ENCODE measurements at places on chromosomes 5 and 9.
A peak's percentile ranks its signal among the peaks of the same experiment; 100 is the strongest.

- peak; percentile 46 for DNase-seq
These were observed 1.5 kb downstream of the ASS1 start for GRCh38 chr9:130446101-130446861.

- no peak for DNase-seq
These were observed 29.9 kb upstream of the TCF7 start for GRCh38 chr5:134084570-134084969.

GRCh38 chr5:137315109-137315508 lies 184.0 kb downstream of the SPOCK1 start:
- no peak for DNase-seq

- DNase-seq, result no peak
These were observed 242.1 kb downstream of the PAPPA start for GRCh38 chr9:116395699-116396037.

DNA sequence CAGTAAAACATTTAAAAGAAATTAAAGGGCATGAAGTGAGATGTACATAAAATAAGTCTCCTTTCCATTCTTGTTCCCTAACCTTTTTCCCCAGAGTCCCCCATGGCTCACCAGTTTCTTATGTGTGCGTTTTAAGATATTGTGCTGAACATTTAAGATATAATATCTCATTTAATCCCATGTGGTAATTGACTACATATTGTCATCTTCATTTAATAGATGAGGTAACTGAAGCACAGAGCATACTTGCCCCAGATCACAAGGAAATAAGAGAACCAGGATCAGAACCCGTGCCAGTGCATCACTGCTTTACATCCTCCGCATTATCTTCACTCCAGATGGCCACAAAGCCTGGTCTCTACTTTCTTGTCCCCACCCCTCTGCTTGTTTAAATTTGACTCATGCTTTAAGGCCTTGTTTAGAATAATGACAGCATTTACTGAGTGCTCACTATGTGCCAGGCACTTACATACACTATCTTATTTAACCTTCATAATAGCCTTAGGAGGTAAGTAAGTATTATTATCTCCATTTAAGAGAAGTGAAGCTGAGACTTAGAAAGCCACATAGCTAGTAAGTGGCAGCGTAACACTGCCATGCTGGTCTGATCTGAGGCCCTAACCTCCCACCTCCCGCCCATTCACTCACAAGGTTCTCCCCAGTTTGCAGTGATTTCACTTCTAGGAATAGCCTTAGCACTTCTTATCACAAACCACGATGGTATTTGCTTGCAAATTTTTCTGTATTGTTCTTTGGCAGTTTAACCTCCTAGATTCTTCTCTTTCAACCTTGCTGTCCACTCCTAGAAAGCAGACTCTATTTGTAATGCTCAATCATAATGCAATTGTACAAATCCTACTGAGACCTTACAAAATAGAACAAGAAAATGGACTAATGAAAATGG lies 78.4 kb upstream of the IL6ST start:
- no peak for DNase-seq

- DNase-seq, result peak; percentile 91
These were observed 1.4 kb downstream of the ADAMTS2 start for GRCh38 chr5:179343719-179344430.

DNA sequence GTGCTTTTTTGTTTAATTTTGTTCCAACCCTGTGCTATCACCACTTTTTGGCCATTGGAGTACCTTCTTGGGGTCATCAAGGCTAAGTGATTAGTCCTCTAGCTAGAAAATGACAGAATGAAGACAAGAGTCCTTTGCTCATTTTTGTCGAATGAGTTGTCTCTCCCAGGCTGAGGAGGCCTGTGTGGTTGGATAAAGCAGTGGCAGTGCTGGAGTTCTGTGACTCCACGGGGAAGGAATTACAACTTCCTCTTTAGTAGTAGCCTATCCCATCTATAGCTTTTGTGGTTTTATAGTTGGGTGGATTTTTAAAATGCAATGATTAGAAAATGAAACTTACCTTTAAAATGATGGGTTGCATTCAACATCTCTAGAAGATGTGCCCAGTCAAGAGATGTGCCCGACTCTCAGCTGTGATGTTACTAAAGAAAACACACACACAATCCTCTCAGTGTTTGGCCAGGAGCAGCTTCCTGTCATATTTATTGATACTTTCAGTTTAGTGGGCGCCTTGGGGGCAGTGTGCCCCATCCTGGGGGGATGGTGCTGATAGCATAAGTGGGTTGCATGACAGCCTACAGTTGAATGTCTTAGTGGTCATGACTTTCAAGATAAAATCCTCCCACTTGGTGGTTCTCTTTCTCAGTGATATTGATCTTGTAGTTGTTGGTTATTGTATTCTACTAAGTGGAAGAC lies 11.9 kb downstream of the OTULINL start:
- DNase-seq, result no peak

- DNase-seq, result peak; percentile 13
These were observed 12.6 kb downstream of the LRSAM1 start for GRCh38 chr9:127463911-127464310.

DNA sequence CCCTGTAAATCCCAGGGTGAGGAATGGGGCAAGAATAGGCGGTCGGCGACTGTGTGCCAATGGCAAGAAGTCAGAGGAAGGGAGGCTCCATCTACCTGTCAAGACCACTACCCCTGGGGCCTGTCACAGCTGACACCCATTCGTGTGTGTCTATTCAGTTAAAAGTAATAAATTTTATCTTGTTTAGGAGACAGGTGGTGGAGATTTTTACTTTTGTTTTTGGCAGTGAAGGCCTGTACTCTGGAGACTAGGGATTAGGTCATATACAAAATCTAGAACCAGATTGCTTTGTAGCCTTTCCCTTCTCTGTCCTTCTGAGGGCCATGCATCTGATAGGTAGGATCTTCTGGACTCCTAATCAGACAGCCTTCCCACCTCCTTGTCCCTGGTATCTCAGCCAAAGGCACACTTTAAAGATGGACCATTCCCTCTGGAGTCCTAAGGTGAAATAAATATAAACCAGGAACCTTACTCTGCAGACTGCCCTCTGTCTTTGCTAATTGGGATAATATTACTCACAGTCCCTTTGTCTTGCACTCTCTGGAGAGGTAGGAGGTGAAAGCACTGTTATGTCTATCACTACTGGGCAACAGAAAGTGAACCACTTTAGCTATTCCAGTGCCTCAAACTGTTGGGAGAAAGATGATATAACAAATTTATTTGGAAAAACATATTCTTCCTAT lies 213.2 kb upstream of the ACTBL2 start:
- DNase-seq, result no peak

GRCh38 chr9:77707383-77708063 lies 59.4 kb upstream of the GNA14 start:
- no peak for DNase-seq

GRCh38 chr5:14914623-14915260 lies 43.2 kb upstream of the ANKH start:
- DNase-seq, result no peak

DNA sequence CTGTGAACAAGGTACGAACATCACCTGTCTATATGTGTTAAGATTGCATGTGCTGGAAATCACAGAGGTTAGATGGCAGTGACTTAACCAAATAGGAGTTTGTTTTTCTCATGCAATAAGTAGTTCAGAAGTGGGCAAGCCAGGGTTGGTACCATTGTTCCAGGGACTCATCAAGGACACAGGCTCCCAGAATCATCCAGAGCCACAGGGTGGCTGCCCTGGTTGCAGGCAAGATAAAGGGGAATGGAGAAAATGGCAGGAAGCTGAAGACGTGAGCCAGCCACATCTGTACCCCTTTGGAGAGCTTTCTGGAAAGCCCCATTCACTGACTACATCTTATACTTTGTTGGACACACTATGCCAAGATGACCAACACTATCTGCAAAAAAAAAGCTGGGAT lies 126.0 kb upstream of the IL12B start:
- DNase-seq, result no peak

- no peak for DNase-seq
These were observed 417.9 kb downstream of the NR2F1-AS1 start for GRCh38 chr5:93163010-93163663.

- no peak for DNase-seq
These were observed 575.3 kb downstream of the RAB3C start for GRCh38 chr5:59158165-59158564.

- DNase-seq, result no peak
These were observed 583.6 kb downstream of the CCDC171 start for GRCh38 chr9:16136451-16136850.

DNA sequence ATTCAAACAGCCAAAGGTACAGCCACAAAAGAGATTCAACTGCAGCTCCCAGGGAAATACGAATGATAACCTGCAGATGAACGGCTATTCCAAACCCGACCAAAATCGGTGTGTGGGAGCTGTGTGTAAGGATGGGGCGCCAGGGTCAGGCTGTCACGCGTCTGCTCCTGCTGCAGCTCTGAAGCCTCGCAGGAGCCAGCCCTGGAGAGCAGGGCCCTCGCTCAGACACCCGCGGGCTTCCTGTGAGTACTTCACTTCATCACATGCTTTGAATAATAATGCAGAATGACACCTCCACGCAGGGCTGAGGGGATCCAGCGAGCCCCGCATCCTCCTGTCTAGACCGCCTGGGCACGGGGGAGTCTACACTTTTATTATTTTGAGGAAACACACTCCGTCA lies 307.5 kb upstream of the IRX2 start:
- DNase-seq, result no peak

GRCh38 chr9:130243882-130244170 lies 21.7 kb upstream of the HMCN2 start:
- no peak for DNase-seq

DNA sequence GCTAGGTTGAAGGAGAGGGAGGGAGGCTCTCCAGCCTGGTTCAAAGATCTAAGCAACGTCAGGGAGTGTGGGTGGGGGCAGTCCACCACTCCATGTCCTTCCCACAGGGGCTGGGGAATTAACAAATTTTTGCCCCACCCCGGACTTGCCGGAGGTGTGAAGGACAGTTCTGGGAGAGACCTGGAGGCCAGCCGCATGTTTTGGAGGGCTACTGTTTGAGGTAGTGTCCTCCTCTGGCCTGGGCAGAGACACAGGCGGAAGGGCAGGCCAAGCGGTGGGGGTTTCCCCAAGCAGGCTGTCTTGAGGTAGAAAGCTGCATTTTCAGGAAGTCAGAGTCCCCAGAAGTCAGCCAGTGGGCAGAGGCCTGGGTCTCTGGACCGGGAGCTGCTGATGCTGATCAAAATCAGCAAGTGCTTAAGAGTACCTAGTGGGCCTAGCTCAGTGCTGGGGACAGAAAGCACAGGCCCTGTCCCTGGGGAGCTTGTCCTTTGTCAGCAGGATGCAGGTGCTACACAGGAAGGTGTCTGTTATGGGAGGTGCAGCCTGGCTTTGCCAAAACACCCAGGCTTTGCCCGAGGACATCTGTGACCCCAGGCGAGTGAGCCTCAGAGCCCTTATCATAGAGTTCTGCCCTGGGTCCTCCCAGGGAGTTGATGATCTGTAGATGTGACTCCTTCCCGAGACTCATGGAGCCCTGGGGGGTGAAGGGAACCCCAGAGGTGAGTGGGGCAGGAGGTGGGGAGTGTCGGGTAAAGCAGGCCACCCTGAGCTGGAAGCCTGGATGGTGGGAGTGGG lies 18.5 kb downstream of the JADE2 start:
- DNase-seq, result no peak

- DNase-seq, result no peak
These were observed 4.0 kb downstream of the SAP30L start for GRCh38 chr5:154449786-154450185.

DNA sequence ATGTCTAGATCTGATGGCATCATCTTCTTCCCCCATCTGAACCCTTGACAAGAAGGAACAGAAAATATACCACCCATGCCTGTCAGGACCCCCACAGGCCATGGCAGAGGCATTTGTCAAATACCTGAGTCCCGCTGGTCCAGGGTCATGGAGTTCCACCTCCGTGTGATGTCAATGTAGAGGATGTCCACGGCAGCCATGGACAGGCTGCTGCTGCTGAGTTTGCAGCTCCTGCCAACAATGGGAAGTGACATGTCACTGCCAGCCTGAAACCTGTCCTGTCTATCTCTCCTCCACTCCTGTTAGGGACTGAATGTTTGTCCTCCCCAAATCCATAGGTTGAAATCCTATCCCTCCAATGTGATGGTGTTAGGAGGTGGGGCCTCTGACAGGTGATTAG lies 208.8 kb downstream of the DAB2IP start:
- no peak for DNase-seq

- DNase-seq, result peak; percentile 82
These were observed 60.9 kb downstream of the CXXC5 start for GRCh38 chr5:139708877-139709581.

DNA sequence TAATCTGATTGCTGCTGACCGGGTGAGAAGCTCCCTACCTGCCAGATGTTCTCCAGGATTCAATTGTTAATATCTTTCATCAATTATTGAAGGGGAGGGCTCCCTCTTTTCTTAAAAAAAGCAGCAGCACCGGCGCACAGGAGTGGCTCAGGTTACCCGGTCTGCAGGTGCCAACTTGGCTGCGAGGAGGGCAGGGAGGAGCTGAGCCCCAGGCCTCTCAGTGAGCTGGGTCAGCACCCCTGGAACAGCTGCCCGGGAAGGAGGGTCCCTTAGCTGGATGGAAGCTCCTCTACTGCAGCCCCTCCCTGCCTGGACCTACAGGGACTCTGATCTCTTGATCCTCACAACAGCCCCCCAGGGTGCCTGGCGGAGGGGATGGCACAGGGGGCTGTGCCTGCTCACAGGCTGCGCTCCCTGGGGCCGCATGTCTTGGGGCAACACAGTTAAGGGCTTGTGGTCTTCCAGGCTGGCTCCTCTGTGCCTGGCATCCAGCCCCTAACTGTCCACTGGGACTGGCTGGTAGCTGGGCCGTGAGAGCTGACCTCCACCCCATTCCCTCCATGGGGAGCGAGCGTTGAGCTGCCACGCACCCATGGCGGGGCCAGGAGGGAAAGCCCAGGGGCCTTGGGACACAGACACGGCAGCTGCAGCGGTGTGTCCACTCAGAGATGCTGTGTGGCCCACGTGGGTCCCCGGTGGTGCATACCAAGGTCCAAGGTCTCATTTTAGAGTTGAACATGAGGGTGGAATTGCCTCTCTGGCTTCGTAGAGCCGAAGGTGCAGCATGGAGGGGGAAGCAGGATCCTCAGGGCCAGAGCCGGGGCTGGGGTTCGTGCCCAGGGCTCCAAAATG lies 28.6 kb upstream of the TMEM250 start:
- DNase-seq, result no peak

GRCh38 chr5:93578813-93579691 lies 2.0 kb downstream of the NR2F1-AS1 start:
- peak; percentile 64 for DNase-seq

DNA sequence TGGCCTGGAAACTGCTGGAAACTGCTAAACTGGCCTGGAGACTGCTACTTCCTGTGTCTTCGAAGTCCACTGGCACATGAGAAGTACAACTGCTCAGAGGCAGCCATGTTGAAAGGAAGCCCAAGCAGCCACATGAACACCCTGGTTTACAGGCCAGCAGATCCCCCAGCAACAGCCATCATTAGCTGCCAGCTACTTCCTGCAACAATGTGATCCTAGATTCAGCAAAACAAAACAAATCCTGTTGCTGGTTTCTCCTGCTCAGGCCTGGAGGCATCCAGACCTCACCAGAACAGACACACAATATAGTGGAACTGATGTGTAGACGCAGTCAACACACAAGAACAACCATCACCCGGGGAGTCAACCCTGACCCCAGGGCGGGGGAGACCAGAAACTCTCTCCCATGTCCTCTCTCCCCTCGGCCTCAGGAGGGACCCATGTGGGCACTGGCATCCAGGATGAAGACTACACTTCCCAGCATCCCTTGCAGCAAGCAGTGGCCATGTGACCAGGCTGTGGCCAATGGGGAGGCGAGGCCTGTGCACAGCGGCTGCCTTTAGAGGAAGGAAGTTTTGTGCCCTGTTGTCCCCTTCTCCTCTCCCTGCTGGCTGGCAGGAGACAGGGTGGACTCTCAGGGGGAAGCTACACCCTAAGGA lies 9.2 kb upstream of the LCN15 start:
- DNase-seq, result no peak

Measured in nephron progenitor cell (in vitro differentiated cells).